Umbilical cord (tissue), 2 donors: ENCODE measurements at places on chromosomes 11 and 22. TPM values are rescaled to one million over a fixed set of nuclear protein-coding genes. Genes with fewer than 3 reads are reported as not detected.
A peak's percentile ranks its signal among the peaks of the same experiment; 100 is the strongest.

GRCh38 chr11:110295086-110295485, 1.3 kb downstream of the RDX start:
- DNase-seq = no peak

DNA sequence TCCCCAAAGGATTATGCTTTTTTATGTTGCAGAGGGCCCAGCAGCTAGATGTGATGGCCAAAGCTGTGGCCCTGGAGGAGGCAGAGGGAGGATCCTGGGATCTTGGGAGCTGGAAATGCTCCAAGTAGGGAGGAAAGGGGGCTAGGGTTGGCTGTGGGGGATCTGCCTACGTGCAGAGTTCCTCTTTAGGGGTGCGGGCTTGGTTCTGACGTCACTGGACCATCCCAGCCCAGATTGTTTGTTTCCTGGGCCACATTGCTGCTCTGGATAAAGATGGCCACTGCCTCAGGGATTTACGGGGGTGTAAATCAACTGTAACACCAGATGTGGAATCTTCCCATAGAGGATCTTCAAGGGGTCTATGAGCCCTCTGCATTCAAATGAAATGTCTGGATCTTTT, 110.3 kb upstream of the SYT13 start:
- no peak for DNase-seq

GRCh38 chr11:122686111-122686510, 30.6 kb downstream of the UBASH3B start:
- DNase-seq = no peak

DNA sequence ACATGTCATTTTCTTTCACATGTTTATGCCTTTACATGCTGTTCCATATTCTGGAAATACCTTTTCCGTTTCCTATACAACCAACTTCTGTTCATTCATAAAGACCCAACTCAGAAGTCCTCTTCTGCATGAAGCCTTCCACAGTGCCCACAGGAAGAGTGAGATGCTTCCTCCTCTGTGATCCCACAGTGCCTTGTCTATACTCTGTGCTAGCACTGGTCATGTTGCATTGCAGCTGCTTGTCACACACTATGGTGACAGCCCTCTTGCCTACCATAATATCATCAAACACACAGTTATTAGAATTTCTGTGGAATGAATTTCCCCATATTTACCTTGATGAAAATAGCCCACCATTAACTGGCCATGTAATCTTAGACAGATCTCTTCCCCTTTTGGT, 8.9 kb downstream of the PARVA start:
- no peak for DNase-seq

DNA sequence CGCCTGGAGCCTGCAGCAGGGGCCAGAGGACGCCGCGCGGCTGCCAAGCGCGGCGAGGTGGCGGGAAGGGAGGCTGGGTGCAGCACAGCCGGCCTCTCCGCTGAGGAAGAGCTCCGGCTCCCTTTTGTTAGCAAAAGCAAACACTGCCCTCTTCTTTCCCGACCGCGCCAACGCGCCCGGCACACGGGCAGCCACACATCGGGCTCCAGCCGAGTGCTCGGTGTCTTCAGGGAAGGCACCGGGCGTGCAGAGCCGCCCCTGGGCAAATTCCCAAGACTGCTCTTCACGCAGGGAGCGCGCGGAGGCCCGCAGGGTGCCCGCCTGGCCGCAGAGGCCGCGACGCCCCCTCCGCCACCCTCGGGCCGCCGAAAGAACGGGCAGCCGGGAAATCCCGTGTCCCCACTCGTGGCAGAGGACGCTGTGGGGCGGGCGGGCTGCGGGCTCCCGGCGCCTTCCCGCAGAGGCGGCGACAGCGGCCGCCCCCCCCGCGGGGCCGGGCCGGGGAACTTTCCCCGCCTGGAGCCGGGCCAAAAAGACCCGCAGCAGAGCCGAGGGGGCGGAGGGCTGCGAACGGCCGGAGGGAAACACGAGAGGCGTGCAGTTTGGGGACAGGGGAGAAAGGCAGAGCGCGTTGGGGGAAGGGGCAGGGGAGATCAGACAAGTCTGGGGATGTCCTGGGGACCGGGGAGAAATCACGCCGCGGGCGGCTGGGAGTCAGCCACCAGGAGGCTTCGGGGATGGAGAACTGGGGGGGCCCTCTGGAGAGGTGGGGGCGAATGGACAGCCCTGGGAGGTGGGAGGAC, 931 bp downstream of the CADM1 start:
- DNase-seq = peak; percentile 88

GRCh38 chr11:118260353-118260752, 3.7 kb downstream of the MPZL2 start:
- DNase-seq = no peak

The TSPAN32 gene
- total RNA-seq = 1.7 TPM

DNA sequence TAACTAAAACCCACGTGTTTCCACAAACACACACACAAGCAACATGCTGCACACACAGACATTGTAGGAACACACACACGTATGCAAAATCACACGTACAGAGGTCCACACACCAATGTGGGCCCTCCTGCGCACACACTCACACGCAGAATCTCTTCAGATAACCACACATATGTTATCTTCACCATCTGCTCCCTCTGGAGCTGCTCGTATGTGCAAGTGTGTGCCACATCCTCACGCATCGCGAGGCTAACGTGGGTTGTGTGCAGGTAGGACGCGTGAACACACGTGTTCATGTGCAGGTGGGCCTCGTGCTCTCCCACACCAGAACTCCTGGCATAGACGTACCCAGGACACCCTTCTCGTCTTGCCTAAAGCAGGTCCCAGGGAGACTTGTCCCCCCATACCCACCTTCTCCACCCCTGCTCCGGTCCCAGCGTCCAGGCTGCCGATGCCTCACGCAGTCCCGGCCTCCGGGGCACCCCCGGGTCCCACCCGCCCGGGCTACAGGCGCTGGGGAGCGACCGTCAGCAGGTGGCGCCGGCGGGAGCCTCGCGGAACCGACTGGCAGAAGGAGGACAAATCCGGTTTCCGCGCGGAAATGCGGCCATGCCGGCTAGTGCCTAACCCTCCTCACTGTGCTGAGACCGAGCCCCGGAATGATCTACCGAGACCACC, 10.3 kb upstream of the IGSF9B start:
- no peak for DNase-seq

The ALX4 gene
- 2.6 TPM for total RNA-seq

- DNase-seq = peak; percentile 98
Measured at GRCh38 chr11:67507864-67508485, at the start of gene CDK2AP2. TSS of gene CDK2AP2 (minus strand) at chr11:67508162. CDS start at chr11:67508082, 80 bp downstream.

The OR8G5 gene
- total RNA-seq = not detected

DNA sequence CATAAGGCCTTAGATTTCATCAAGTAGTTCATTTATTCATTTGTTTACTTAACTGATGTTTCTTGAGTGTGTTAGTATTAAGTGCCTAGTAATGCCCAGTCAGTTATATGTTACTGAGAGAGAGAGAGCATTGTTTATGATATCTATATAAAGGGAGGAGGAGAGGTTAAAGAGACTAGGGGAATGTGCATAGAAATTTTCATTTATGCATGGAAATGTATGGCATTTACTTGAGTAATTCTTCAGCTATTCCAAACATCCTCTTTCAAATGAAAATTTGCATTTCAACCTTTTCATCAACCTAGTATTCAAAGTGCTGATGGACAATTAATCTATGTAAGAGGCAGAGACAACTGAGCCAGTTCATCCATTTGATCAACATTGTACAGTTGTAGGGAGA, 199.7 kb downstream of the NELL1 start:
- no peak for DNase-seq

DNA sequence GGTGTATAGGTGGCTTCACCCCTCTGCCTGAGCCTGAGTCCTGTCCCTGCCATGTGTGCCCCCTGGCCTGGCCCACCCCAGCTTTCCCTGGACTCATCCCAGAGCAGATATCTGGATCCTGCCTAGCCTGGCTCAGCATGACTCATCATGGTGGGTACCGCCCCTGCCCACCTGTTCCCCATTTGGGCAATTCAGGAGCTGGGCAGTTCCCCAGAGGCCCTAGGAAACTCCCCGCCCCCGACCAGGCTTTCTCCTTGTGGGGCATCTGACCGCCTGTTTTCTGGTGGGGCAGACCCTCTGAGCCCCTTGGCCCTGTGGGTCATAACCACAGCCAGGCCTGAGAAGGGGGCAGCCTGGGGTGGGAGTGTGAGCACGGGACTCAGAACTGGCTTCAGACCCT, 4.4 kb downstream of the TSPO start:
- DNase-seq = no peak

The PHOX2A gene
- total RNA-seq = 1.2 TPM

The ST14 gene
- 5.3 TPM for total RNA-seq

- no peak for DNase-seq
Measured at GRCh38 chr11:50187220-50187619, 154.5 kb downstream of the OR4C45 start.

- no peak for DNase-seq
Measured at GRCh38 chr22:27216444-27216843, 559.1 kb downstream of the MIAT start.

DNA sequence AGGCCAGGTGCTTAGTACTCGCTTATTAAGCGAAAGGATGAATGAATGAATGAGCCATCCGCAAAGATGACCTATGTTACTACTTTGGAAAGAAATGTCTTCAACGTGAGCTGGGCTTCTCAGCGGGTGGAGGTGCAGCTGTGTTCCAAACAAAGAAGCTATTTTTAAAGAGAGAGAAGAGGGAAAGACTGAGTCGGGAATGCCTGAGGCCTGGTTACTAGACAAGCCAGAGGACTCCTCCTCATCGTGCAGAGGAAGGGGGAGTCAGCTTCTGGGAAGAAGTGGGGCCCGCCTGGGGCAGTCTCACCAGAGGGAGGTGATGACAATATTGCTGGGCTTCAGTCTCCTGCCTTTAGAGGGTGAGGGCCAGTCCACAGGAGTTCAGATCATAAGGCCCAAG, 30.4 kb upstream of the CD5 start:
- peak; percentile 40 for DNase-seq

DNA sequence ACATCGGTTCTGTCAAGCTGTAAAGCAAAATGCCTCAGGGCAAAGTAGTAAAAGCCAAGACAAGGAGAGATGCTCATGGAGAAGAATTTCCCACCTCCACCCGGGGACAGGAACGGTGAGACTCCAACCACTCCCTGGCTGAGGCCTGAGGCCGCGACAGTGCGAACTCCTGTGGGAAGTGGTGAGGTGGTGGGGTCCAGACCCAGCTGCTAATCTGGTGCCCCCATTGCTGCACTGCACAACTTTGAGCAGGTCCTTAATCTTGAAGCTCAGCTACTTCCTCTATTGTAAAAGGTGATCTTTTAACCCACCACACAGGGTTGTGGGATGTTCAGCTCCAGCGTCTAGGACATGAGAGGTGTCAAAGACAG, 83.9 kb downstream of the ZC3H12C start:
- DNase-seq = no peak

The MACROD1 gene
- total RNA-seq = 8.9 TPM

- DNase-seq = no peak
Measured at GRCh38 chr11:11940551-11940950, 67.9 kb downstream of the DKK3 start.

- no peak for DNase-seq
Measured at GRCh38 chr11:62324731-62325556, 12.3 kb upstream of the ASRGL1 start.

The ALDH3B2 gene
- total RNA-seq = 0.48 TPM

DNA sequence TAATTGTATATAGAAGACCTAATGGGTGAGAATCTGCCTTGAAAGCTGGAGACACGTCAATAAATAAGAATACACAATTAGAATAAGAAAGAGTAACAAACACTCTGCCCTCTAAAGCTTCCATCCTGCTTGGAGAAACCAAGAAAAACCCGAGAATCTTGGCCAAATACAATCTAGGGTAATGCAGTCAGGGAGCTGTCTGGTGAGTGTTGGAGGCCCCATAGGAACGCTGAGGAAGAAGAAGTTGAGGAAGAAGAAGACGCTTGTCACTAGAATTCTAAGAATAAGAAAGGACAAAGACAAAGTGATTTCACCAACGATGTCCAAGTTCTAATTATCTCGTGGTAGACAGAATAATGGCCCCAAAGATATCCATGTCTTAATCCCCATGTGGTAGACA, 4485.9 kb upstream of the OR11H1 start:
- no peak for DNase-seq

GRCh38 chr11:112235750-112236390, 9.6 kb downstream of the PTS start:
- DNase-seq = no peak
